Fibroblast of the aortic adventitia (primary cell): ENCODE measurements at places on chromosomes 16 and 17. TPM values are rescaled to one million over a fixed set of nuclear protein-coding genes. Genes with fewer than 3 reads are reported as not detected.

PLEKHH3 gene
- total RNA-seq: 15.5 and 15.6 TPM in 2 replicates

GRCh38 chr17:15236281-15237105 lies 28.6 kb downstream of the PMP22 start:
- DNase-seq: no peak

DNA sequence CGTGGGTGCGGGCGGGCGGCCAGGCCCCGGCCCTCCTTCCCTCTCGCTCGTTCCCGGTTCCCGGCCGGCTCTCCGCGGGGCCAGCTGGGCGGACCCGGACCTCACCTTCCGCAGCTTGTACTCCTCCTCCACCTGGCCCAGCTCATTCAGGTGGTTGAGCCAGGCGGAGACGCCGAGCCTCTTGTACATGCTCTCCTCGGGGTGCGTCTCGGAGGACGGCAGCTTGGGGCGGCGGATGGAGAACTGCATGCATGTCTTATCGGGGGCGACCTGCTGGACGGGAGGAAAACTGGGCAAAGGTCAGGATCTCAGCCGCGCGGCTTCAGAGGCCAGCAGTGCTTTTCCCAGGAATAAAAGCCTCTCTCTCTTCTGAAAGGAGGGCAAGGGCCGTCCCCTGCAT lies 85.4 kb downstream of the TBC1D16 start:
- no peak for DNase-seq

GRCh38 chr16:10981697-10982216 lies 37.4 kb downstream of the CLEC16A start:
- DNase-seq: no peak
